Effector memory CD4-positive, alpha-beta T cell (primary cell): ENCODE measurements at places on chromosomes 3 and 15.

- H3K4me1 ChIP-seq, result no peaks in the 10 kb centered on the region
- no peak overlapping the region for H3K4me3 ChIP-seq
- no peak for DNase-seq
- H3K27ac ChIP-seq, result no peak overlapping the region
These were observed 10.6 kb upstream of the POU1F1 start for GRCh38 chr3:87287011-87287410.

GRCh38 chr3:136146981-136147729, 49.0 kb downstream of the MSL2 start:
- H3K36me3 ChIP-seq, result peaks cover 12% of the 10 kb centered on the region
- no peaks in the 10 kb centered on the region for H3K27me3 ChIP-seq
- no peak for DNase-seq
- H3K4me1 ChIP-seq, result no peaks in the 10 kb centered on the region
- no peak overlapping the region for H3K4me3 ChIP-seq

DNA sequence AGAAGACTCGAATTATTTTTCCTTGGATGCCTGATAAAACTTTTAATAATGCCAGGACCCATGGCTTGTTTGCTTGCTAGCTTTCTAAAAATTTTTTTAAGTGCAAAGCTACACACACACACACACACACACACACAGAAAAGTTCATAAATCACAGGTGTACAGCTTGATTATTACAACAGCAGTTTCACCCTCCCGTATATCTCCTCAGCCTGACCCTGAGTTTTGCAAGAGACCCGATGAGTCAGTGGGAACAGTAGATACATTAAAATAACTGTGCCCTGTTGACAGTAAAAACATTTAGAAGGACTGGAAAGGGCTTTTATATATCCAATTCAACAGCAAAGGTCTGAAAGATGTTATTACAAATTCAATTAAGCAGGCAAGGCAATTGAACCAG, 46.7 kb downstream of the EMC4 start:
- no peaks in the 10 kb centered on the region for H3K4me1 ChIP-seq
- H3K36me3 ChIP-seq, result no peaks in the 10 kb centered on the region
- H3K27me3 ChIP-seq, result no peaks in the 10 kb centered on the region
- H3K4me3 ChIP-seq, result no peak overlapping the region
- no peak for DNase-seq
- H3K27ac ChIP-seq, result no peak overlapping the region

GRCh38 chr3:197888511-197888910, 61.5 kb upstream of the RPL35A start:
- no peak overlapping the region for H3K27ac ChIP-seq
- H3K4me3 ChIP-seq, result no peak overlapping the region

GRCh38 chr3:169072494-169072893, 591.0 kb downstream of the MECOM start:
- no peak for DNase-seq
- no peak overlapping the region for H3K4me3 ChIP-seq

- peak overlapping the region; percentile 76 for H3K27ac ChIP-seq
- DNase-seq, result no peak
- peaks cover 22% of the 10 kb centered on the region for H3K4me1 ChIP-seq
- no peaks in the 10 kb centered on the region for H3K36me3 ChIP-seq
These were observed 2.9 kb downstream of the FBXL22 start for GRCh38 chr15:63600001-63600615.

GRCh38 chr3:170558427-170558826, 27.4 kb downstream of the SLC7A14 start:
- no peaks in the 10 kb centered on the region for H3K36me3 ChIP-seq
- H3K27me3 ChIP-seq, result no peaks in the 10 kb centered on the region
- no peak overlapping the region for H3K4me3 ChIP-seq
- no peaks in the 10 kb centered on the region for H3K4me1 ChIP-seq
- no peak overlapping the region for H3K27ac ChIP-seq

DNA sequence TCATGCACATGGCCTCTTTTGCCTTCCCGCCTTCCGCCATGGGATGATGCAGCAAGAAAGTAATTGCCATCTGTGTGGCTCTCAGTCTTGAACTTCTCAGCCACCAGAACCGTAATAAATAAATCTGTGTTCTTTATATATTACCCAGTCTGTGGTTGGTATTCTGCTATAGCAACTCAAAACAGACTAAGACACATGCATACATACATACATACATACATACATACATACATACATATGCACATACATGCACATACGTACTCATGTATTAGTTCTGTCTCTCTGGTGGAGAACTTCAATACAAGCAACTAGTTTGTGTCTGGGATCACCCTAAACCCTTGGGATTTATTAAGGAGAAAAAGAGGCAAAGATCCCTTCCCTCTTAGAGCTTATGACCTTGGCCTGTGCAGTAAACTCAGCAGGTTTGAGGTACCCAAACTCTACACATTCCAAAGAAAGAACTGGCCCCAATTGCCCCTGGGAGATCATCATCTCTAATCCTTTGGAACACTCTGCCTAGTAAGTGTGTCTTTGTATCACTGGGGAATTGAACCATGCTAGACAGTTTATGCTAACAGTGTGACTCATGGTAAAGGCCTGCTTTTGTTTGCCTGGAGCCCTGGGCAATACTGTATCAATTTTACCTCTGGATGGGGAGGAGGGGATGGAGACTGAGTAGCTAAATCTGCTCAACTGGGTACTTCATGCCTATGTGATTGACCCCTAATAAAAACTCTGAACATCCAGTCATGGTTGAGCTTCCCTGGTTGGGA, 115.6 kb upstream of the LMCD1 start:
- no peaks in the 10 kb centered on the region for H3K36me3 ChIP-seq
- no peak overlapping the region for H3K27ac ChIP-seq
- no peaks in the 10 kb centered on the region for H3K4me1 ChIP-seq
- no peak for DNase-seq
- H3K27me3 ChIP-seq, result no peaks in the 10 kb centered on the region

DNA sequence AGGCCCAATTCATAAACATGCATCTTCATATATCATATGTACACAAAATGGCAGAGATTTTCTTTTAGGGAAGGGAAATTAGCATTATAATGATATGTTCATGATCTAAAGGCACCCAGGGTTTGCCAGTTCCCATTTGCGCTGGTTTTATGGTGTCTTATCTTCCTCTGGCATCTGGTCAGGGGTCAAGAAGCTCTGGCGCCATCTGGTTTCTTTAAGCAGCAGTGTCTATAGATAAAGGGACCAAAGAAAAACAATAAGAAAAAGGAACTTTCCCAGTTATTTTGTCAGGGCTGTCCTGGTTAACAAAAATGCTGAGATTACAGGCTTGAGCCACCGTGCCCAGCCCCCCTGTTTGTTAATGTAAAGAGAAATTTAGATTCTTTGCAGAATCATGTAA, 3.3 kb upstream of the DCP1A start:
- H3K4me1 ChIP-seq, result peaks cover 8% of the 10 kb centered on the region
- DNase-seq, result no peak
- no peaks in the 10 kb centered on the region for H3K36me3 ChIP-seq

DNA sequence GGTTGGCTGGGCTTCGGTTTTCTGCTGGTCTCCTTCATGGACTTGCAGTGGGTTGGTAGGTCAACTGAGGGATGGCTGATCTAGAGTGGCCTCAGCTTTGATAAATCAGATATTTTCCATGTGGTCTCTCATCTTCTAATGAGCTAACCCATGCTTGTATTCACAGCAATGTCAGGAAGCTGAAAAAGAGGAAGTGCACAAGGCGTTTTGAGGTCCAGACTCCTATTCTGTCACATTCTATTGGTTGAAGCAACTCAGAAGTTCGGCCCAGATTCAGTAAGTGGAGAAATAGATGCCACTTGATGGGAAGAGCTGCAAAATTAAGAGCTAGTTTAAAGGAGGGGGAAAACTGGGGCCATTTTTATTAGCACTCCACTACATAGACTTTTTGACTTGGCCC, 361.2 kb downstream of the DIPK2A start:
- no peak for DNase-seq
- H3K27ac ChIP-seq, result no peak overlapping the region
- H3K36me3 ChIP-seq, result no peaks in the 10 kb centered on the region

GRCh38 chr3:85594676-85595075, 635.9 kb downstream of the CADM2 start:
- H3K4me1 ChIP-seq, result no peaks in the 10 kb centered on the region
- no peak overlapping the region for H3K27ac ChIP-seq
- H3K27me3 ChIP-seq, result no peaks in the 10 kb centered on the region
- H3K36me3 ChIP-seq, result no peaks in the 10 kb centered on the region

- no peaks in the 10 kb centered on the region for H3K36me3 ChIP-seq
- H3K4me3 ChIP-seq, result no peak overlapping the region
- peaks cover 35% of the 10 kb centered on the region for H3K4me1 ChIP-seq
- H3K27me3 ChIP-seq, result no peaks in the 10 kb centered on the region
- no peak overlapping the region for H3K27ac ChIP-seq
These were observed 113.8 kb downstream of the IQSEC1 start for GRCh38 chr3:12959410-12959809.

DNA sequence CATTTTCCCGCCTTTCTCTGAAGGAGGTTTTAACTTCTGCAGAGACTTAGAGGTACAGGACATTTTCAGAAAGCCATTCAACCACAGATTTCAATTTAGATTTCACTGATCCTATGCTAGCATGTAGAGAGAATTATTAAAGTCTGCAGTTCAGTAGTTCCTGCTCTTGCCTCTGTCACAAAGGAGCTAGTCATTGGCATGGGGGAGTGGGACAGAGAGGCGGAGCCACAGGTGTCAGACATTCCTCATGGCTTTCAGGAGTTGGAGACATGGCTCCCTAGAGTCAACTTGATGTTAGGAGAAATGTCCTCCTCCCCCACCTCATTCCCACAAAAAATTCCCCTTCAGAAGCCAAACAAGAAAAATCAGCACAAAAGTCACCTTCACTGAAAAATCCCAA, 66.0 kb upstream of the SIAH2 start:
- H3K4me1 ChIP-seq, result no peaks in the 10 kb centered on the region
- no peak overlapping the region for H3K27ac ChIP-seq
- H3K4me3 ChIP-seq, result no peak overlapping the region
- H3K27me3 ChIP-seq, result no peaks in the 10 kb centered on the region
- DNase-seq, result no peak
- H3K36me3 ChIP-seq, result no peaks in the 10 kb centered on the region

DNA sequence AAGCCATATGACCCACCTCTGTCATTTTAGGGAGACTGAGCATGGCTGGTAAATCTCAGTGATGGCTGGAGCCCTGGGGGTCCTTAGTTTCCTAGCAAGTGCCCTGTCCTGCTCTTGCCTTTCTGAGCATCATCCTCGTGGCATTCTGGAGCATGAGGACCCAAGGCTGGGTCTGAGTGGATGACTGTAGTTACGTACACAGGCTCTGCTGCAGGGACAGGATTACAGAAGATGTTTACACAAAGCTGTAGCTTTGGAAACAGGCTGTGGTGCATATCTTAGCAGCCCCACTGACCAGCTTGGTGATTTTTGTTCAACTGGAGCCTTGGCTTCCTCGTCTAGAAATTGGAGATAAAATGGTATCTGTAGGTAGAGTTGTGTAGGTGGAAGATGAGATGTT, 272.9 kb upstream of the CTDSPL start:
- no peak for DNase-seq
- H3K4me3 ChIP-seq, result no peak overlapping the region
- H3K27me3 ChIP-seq, result no peaks in the 10 kb centered on the region
- H3K4me1 ChIP-seq, result no peaks in the 10 kb centered on the region

- H3K4me3 ChIP-seq, result no peak overlapping the region
- no peaks in the 10 kb centered on the region for H3K27me3 ChIP-seq
- H3K4me1 ChIP-seq, result peaks cover 7% of the 10 kb centered on the region
- no peak for DNase-seq
- no peaks in the 10 kb centered on the region for H3K36me3 ChIP-seq
These were observed 71.1 kb upstream of the SPATA12 start for GRCh38 chr3:56989169-56989976.

- no peak overlapping the region for H3K27ac ChIP-seq
- no peak overlapping the region for H3K4me3 ChIP-seq
- H3K27me3 ChIP-seq, result no peaks in the 10 kb centered on the region
- no peaks in the 10 kb centered on the region for H3K4me1 ChIP-seq
- no peak for DNase-seq
These were observed 327.8 kb upstream of the C2CD4B start for GRCh38 chr15:62492900-62493299.

- no peaks in the 10 kb centered on the region for H3K27me3 ChIP-seq
- peak; percentile 20 for DNase-seq
- no peak overlapping the region for H3K27ac ChIP-seq
- peaks cover 26% of the 10 kb centered on the region for H3K4me1 ChIP-seq
- H3K4me3 ChIP-seq, result peak overlapping the region; percentile 33
These were observed 157.6 kb downstream of the KLF13 start for GRCh38 chr15:31483986-31484951.

DNA sequence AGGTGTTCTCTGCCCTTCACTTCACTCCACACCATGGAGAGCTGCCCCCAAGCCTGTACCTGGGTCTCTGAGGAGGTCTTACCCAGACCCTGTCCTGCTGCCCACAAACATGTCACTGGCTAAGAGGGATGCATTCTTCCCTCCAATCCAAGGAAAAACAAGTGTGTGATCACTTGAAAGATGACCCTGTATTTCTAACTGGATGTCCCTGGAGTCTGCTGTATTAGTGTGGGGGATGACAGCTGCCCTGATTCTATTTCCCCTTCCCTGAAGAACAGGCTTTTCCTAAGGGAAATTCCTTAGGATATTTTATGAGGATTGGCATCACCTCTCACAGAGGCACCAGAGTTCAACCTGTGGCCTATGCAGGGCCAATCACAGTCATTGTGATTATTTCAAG, 55.0 kb upstream of the GATA2 start:
- no peaks in the 10 kb centered on the region for H3K27me3 ChIP-seq
- no peaks in the 10 kb centered on the region for H3K4me1 ChIP-seq
- H3K4me3 ChIP-seq, result no peak overlapping the region
- no peaks in the 10 kb centered on the region for H3K36me3 ChIP-seq
- no peak overlapping the region for H3K27ac ChIP-seq
- DNase-seq, result no peak

DNA sequence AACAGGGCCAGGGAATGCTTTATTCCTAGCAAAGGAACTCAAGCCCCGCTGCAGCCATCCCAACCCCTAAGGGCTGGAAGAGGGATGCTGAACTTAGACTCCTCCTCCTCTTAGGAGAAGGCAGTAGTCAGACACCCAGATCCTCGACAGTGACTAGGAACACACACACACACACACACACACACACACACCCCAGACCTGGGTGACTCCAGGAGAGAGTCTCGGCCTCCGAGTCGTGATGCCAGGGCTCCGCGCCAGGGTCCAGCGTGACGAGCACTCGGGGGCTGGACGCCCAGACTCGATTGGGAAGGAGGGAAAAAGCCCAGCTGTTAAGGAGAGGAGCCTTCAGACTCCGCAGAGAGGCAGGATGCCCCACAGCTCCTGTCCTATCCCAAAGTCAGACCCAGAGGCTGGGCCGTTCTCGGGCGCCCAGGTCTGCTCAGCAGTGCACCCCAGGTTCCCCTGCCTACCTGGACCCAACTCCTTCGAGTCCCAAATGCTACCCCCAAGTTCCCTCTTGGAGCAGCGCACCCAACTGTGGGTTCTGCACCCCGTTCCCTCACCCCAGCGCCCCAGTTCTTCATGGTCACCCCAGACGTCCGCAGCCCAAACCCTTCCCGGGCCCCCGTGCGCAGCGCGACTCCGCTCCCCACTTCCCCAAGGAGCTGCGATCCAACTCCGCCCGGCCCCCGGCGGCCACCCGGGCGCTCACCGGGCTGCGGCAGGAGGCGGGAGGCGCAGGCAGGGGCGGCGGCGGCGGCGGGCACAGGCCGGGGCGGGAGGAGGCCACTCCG, 421 bp downstream of the BMF start:
- H3K27me3 ChIP-seq, result no peaks in the 10 kb centered on the region
- H3K4me1 ChIP-seq, result peaks cover 24% of the 10 kb centered on the region
- DNase-seq, result no peak
- peak overlapping the region; percentile 69 for H3K4me3 ChIP-seq
- no peak overlapping the region for H3K27ac ChIP-seq

- no peak overlapping the region for H3K27ac ChIP-seq
- no peak overlapping the region for H3K4me3 ChIP-seq
- H3K27me3 ChIP-seq, result no peaks in the 10 kb centered on the region
These were observed 7.3 kb downstream of the CCDC71 start for GRCh38 chr3:49158792-49159191.

- no peak overlapping the region for H3K27ac ChIP-seq
- no peak overlapping the region for H3K4me3 ChIP-seq
- H3K36me3 ChIP-seq, result no peaks in the 10 kb centered on the region
These were observed 48.7 kb downstream of the COL8A1 start for GRCh38 chr3:99686955-99687612.
